CD4-positive, alpha-beta T cell (primary cell): ENCODE measurements at places on chromosomes 1 and 21.
A peak's percentile ranks its signal among the peaks of the same experiment; 100 is the strongest.

DNA sequence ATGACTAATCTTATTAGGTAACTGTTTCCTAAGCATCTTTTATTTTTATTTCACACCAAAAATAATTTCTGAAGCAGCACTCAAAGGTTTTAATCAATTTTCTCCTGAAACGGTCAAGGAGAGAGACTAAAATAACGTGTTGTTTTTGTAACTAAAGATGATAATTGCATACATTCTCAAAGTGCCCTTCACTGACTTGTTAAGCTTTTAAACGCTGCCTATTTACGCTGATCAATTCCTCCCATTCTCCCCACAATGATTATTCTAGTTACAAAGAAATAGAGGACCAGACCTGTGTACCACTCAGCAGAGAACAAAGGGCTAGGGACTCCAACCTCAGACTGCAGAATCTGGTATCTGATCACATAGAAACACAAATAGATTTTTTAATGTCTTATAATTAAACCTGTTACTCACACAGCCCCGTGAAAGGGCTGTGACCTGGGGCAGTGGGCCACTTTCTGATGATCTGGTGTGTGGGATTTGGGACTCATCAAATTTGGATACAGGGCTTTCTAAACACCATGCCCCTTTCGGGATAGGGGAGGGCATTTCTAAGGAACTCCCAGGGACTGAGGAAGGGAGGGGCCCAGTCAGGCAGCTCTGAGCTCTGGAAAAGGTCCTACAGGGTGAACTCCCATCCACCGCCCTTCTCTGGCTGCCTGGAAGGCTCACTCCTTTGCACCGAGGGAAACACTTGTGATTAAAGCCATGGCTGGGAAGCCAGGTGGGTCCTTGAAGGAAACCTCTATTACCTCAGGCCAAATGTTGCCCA, 65.2 kb downstream of the BCAR3 start:
- no peak overlapping the region for H3K4me3 ChIP-seq
- H3K36me3 ChIP-seq = no peaks in the 10 kb centered on the region
- no peaks in the 10 kb centered on the region for H3K27me3 ChIP-seq
- H3K4me1 ChIP-seq = peaks cover 10% of the 10 kb centered on the region
- no peak for DNase-seq

DNA sequence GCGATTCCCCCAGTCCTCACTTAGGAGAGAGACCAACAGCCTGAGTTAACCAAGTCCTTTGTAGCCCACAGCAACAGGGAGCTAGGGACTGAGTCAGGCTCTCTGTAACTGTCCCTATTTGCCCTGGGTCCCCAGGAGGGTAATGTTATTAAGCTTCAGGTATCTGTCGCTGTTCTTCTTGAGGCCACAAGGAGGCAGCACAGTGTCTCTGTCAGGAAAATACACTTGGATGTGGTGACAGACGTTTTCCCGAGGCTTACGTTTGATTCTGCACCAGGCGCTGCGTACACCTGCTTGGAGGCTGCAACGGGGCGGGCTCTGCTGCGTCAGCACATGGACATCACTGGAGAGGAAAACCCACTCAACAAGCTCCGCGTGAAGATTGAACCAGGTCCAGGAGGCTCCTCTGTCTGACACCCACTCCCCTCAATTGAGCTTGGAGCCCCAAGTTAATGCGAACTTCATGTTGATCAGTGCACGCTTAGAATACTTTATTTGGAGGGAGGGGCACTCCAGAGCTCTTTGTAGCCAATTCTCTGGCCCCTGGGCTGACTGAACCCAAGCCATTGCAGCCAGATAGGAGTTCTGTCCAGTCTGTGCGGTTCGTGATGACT, 10.7 kb upstream of the ELF3 start:
- H3K27ac ChIP-seq = no peak overlapping the region
- peak; percentile 35 for DNase-seq
- H3K4me3 ChIP-seq = no peak overlapping the region
- H3K27me3 ChIP-seq = no peaks in the 10 kb centered on the region
- peaks cover 50% of the 10 kb centered on the region for H3K36me3 ChIP-seq

DNA sequence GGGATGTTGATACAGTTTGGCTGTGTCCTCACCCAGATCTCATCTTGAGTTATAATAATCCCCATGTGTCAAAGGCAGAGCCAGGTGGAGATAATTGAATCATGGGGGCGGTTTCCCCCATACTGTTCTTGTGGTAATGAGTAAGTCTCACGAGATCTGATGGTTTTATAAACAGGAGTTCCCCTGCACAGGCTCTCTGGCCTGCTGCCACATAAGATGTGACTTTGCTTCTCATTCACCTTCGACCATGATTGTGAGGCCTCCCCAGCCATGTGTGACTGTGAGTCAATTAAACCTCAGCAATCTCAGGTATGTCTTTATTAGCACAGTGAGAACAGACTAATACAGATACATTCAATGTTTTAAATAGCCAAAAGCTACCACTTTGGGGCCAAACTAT, 41.1 kb downstream of the SLC35F3 start:
- no peaks in the 10 kb centered on the region for H3K4me1 ChIP-seq
- no peak overlapping the region for H3K27ac ChIP-seq
- peaks cover 4% of the 10 kb centered on the region for H3K27me3 ChIP-seq

- peaks cover 72% of the 10 kb centered on the region for H3K4me1 ChIP-seq
- no peaks in the 10 kb centered on the region for H3K27me3 ChIP-seq
- peak overlapping the region; percentile 66 for H3K27ac ChIP-seq
These were observed 11.1 kb upstream of the TNFRSF14 start for GRCh38 chr1:2544875-2545640.

DNA sequence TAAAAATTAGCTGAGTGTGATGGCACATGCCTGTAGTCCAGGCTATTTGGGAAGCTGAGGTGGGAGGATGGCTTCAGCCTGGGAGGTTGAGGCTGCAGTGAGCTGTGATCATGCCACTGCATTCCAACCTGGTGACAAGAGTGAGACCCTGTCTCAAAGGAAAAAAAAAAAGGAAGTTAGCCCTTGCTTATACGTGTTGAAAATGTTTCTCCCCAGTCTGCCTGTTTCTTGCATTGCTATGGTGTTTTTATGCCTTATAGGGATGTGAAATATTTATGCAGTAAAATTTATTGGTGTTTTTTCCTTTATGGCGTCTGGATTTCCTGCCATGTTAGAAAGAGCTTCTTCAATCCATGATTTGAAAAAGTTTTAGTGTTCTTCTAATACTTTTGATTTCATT, 3.6 kb upstream of the RERE start:
- peaks cover 9% of the 10 kb centered on the region for H3K4me1 ChIP-seq
- no peaks in the 10 kb centered on the region for H3K27me3 ChIP-seq
- no peaks in the 10 kb centered on the region for H3K36me3 ChIP-seq

- no peak overlapping the region for H3K27ac ChIP-seq
- H3K27me3 ChIP-seq = no peaks in the 10 kb centered on the region
- DNase-seq = no peak
- H3K4me1 ChIP-seq = peaks cover 33% of the 10 kb centered on the region
These were observed 24.2 kb downstream of the PDE9A start for GRCh38 chr21:42677339-42678321.

DNA sequence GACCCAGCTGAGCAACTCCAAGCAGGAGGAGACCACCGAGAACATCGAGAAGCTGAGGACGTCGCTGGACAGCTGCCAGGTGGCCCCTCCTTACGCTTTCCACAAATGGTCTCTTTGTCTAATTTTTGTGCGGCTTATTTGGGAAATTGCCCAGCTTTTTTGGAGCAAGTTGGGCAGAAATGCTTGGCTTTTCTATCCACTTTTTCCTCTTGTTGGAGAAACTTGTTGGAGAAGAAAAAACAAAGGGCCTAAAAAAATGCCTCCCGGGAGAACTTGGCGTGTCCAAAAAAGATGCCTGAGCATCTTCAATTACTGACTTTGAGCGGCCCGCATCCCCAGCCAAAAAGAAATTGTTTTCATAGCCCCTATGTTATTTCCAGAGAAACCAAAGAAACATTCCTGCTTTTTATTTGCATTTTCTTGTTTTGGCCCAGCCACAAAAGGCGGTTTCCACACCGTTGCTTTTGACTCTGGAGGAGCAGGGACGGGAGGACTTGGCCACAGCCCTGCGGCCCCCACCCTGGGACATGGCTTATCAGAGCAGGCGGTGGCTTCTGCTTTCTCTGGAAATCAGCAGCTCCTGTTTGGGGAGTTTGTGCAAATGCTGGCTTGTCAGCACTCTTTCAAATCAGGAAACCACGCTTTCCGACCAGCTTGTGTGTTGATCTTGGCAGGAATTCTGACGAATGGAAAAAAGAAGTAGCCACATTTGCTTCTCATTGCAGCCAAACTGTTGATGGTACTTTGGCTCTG, 81.2 kb upstream of the EFHD2 start:
- no peak overlapping the region for H3K4me3 ChIP-seq
- no peaks in the 10 kb centered on the region for H3K36me3 ChIP-seq
- H3K27me3 ChIP-seq = peaks cover 4% of the 10 kb centered on the region
- H3K27ac ChIP-seq = no peak overlapping the region
- H3K4me1 ChIP-seq = peaks cover 4% of the 10 kb centered on the region
- DNase-seq = no peak

DNA sequence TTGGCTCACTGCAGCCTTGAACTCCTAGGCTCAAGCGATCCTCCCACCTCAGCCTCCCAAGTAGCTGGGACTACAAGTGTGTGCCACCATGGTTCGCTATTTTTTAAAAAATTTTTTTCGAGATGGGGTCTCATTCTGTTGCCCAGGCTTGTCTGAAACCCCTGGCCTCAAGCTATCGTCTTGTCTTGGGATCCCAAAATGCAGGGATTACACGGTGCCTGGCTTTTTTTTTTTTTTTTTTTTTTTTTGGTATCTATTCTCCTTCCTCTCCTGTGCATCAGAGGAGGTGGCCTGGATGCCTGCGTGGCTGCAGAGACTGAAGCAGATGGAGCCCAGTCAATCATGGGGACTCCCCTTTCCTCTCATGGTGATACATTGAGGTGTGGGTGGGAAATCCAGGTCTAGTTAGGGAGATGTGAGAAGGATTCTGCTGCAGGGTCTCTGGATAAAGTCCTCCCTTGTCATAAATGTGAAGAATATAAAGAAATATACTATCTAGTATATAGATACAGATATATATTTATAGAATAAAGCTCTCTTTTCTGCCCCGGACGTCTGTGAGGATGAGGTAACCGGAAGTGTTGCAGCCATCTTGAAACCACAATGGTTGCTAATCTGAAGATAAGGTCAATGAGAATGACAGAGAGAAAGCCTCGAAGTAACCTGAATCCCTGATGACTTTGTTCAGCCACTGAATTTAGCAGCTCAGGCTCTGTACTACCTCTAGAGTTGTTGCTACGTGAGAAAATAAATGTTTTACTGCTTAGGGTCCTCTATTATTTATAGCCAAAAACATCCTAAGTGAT, 19.5 kb upstream of the RGSL1 start:
- H3K4me1 ChIP-seq = peaks cover 10% of the 10 kb centered on the region
- no peaks in the 10 kb centered on the region for H3K27me3 ChIP-seq
- peak; percentile 62 for DNase-seq
- no peak overlapping the region for H3K27ac ChIP-seq
- no peak overlapping the region for H3K4me3 ChIP-seq

DNA sequence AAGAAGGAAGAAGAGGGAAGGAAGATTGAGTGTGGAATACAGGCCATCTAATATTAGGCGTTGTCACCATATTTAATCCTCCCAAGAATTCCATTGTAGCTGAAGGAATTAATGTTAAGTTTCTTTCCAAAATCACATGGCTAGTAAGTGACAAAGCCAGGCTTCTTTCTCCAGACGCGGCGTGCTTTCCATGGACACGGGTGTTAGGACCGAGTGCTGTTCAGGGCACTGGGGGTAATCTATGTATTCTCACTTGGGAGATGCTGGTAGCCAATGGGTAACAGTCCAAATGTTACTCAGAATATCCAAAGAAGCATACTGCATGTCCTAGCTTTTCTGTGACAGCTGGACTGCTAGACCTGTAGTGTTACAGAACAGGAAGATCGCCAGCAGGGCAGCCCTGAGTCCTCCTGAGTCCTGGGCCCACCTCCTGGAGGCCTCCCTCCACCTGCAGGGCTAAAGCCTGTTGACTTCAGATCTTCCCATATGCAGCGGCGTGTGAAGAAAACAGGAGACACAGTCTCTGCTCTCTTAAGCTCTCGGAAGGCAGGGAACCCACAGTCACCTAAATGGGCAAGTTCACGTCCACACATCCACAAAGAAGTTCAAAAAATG, 5.3 kb downstream of the IGSF9 start:
- H3K27ac ChIP-seq = no peak overlapping the region
- H3K36me3 ChIP-seq = no peaks in the 10 kb centered on the region
- DNase-seq = no peak
- peaks cover 23% of the 10 kb centered on the region for H3K27me3 ChIP-seq
- H3K4me1 ChIP-seq = peaks cover 25% of the 10 kb centered on the region
- no peak overlapping the region for H3K4me3 ChIP-seq

DNA sequence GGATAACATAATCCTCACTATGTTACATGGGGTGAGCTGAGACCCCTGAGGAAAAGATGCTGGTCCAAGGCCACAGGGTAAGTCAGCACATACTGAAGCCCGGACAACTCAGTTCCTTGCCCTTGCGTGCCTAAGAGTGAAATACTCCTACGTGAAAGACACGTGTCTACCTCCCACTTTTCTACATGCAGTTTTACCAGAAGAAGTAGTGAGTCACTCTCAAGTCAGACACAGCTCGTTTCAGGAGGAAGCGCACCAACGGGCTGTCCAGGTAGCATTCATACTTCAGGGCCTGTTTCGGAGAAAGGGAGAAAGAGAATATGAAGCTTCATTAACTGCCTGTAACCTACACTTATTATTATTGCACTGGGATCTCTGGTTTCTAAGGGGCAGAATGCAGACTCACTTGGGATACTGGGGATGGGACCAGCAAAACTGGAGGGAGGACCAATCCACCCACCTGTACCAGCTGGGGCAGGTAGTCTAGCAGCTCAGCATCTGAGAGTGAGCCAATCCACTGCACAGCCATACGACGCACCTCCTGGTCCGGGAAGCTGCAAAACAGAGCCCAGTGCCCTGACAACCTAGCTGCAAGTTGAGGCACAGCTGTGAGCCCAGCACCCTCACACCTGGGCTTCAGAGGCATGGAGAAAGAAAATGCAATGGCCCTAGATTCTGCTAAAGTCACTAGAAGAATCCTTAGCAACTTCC, 32.4 kb upstream of the PPP1R15B start:
- H3K4me3 ChIP-seq = no peak overlapping the region
- no peak overlapping the region for H3K27ac ChIP-seq
- peaks cover 70% of the 10 kb centered on the region for H3K36me3 ChIP-seq
- H3K4me1 ChIP-seq = peaks cover 13% of the 10 kb centered on the region
- H3K27me3 ChIP-seq = no peaks in the 10 kb centered on the region
- no peak for DNase-seq

GRCh38 chr1:203097001-203097400, 11.2 kb upstream of the MYOG start:
- H3K4me1 ChIP-seq = no peaks in the 10 kb centered on the region
- H3K27me3 ChIP-seq = no peaks in the 10 kb centered on the region
- no peak overlapping the region for H3K4me3 ChIP-seq
- no peak overlapping the region for H3K27ac ChIP-seq
